ENCODE measurements at places on chromosomes 11 and 22. TPM values are rescaled to one million over a fixed set of nuclear protein-coding genes. Genes with fewer than 3 reads are reported as not detected.

The GAB4 gene
- total RNA-seq: 0.63 TPM

DNA sequence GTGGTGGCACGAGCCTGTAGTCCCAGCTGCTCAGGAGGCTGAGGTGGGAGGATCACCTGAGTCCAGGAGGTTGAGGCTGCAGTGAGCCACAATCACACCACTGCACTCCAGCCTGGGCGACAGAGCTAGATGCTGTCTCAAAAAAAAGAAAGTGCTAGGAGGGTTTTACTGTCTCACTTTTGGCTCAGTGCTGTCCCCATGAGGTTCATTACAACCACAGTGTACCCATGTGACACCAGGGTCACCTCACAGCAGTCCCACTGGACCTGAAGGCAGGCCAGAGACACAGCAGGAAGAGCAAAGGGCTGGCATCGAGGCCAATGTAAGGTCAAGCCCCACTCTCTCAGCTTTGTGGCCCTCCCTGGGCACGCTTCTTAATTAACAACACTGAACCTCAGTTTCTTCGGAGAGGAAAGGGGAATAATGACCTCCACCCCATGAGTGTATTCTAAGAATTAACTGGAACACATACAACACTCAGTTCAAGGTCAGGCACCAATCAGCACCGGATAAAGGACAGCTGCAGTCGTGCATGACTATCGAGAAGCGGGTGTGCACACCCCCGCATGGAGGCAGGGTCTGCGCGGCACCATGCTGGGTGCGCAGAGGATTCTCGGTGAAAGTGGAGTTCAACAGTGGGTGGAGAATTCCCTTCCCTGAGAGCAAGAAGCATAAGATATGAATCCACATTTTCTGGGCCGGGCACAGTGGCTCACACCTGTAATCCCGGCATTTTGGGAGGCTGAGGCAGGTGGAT lies 30.9 kb upstream of the BAIAP2L2 start:
- H3K27ac ChIP-seq: no peak overlapping the region
- no peaks in the 10 kb centered on the region for H3K27me3 ChIP-seq
- no peak for DNase-seq
- no peak overlapping the region for H3K4me3 ChIP-seq
- no peaks in the 10 kb centered on the region for H3K36me3 ChIP-seq

GRCh38 chr22:41845380-41846267 lies 12.7 kb downstream of the SREBF2 start:
- H3K27ac ChIP-seq: peak overlapping the region; percentile 14
- H3K4me3 ChIP-seq: peak overlapping the region; percentile 30
- DNase-seq: peak; percentile 66
- peaks cover 34% of the 10 kb centered on the region for H3K36me3 ChIP-seq
- no peaks in the 10 kb centered on the region for H3K27me3 ChIP-seq

DNA sequence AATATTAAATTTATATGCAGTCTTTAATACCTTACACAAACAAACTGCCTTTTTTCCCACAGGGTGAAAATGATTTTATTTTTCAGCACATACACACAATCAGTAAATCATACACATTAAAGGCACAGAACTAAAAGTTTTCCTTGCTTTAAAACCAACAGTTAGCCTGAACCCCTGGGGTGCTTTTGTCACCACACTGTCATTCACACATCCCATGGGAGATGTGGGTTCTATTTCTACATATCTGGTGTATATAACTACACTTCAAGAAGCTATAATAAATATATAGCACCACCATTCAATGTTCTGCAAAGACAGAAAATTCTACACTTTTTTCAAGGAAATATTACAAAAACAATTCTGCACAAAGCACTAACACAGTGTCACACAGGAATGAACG lies 197.0 kb downstream of the GUCY1A2 start:
- no peak overlapping the region for H3K27ac ChIP-seq
- no peaks in the 10 kb centered on the region for H3K27me3 ChIP-seq
- H3K4me1 ChIP-seq: no peaks in the 10 kb centered on the region
- H3K36me3 ChIP-seq: no peaks in the 10 kb centered on the region
- no peak overlapping the region for H3K4me3 ChIP-seq
- peak; percentile 46 for DNase-seq

The TSPAN32 gene
- total RNA-seq: not detected

The CYP2R1 gene
- total RNA-seq: 10.4 TPM

DNA sequence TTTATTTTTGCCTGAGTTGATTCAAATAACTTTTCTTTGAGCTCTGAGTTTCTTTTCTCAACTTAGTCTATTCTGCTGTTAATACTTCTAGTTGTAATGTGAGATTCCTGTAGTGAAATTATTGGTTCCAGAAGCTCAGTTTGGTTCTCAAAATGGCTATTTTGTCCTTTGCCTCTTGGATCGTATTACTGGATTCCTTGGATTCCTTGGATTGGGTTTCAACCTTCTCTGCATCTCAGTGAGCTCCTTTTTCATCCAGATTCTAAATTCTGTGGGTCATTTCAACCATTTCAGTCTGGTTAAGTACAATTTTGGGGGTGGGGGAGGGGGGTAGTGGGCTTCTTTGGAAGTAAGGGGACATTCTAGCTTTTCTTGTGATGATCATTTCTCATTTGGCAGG lies 341.1 kb upstream of the CNTN5 start:
- no peak overlapping the region for H3K4me3 ChIP-seq
- no peak for DNase-seq
- no peak overlapping the region for H3K27ac ChIP-seq
- H3K4me1 ChIP-seq: no peaks in the 10 kb centered on the region
- no peaks in the 10 kb centered on the region for H3K36me3 ChIP-seq

The RAPSN gene
- total RNA-seq: 0.63 TPM

GRCh38 chr22:28014211-28015045 lies 95.4 kb upstream of the PITPNB start:
- H3K36me3 ChIP-seq: no peaks in the 10 kb centered on the region
- H3K4me1 ChIP-seq: no peaks in the 10 kb centered on the region
- H3K4me3 ChIP-seq: no peak overlapping the region
- H3K27ac ChIP-seq: no peak overlapping the region
- no peaks in the 10 kb centered on the region for H3K27me3 ChIP-seq
- DNase-seq: no peak

The SYT9 gene
- 1.1 TPM for total RNA-seq

GRCh38 chr11:7613394-7613720 lies 59.9 kb downstream of the CYB5R2 start:
- no peaks in the 10 kb centered on the region for H3K27me3 ChIP-seq
- no peak overlapping the region for H3K27ac ChIP-seq
- peaks cover 83% of the 10 kb centered on the region for H3K36me3 ChIP-seq

The OR52I1 gene
- total RNA-seq: not detected

DNA sequence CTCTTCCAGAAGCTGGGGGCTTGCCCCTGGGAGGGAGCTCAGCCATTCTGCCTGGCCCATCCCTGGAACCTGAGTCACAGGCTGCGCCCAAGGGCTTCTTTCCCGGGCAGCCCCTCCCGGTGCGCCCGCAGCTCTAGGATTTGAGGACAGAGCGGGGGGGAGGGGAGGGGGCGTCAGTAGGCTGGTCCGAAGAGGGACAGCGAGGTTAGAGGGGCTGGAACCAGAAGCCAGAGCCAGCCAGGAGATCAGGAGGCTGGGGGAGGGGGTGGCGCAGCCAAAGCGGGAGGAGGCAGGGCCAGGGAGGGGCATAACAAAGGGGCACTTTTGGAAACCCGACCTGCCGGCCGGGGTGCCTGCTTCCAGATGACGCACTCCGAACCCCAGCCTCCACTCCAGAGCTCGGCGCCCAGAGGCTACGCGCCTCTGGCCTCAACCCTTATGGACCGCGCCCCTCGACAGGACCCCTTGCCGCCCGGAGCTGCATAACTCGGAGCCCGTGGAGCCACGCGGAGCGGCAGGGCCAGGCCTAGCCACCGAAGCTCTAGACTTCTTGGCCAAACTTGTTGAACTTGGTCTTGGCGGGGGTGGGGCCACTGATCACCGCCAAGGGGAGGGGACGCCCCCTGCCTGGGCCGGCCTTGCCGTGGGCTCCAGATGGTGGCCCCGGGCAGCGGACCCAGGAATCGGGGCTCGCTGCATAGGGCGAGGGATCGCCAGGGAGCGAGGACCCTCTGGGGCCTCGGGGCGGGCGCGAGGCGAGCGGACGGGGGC lies 744 bp downstream of the PACSIN3 start:
- no peaks in the 10 kb centered on the region for H3K4me1 ChIP-seq
- H3K36me3 ChIP-seq: no peaks in the 10 kb centered on the region
- peak; percentile 95 for DNase-seq
- H3K4me3 ChIP-seq: peak overlapping the region; percentile 81

DNA sequence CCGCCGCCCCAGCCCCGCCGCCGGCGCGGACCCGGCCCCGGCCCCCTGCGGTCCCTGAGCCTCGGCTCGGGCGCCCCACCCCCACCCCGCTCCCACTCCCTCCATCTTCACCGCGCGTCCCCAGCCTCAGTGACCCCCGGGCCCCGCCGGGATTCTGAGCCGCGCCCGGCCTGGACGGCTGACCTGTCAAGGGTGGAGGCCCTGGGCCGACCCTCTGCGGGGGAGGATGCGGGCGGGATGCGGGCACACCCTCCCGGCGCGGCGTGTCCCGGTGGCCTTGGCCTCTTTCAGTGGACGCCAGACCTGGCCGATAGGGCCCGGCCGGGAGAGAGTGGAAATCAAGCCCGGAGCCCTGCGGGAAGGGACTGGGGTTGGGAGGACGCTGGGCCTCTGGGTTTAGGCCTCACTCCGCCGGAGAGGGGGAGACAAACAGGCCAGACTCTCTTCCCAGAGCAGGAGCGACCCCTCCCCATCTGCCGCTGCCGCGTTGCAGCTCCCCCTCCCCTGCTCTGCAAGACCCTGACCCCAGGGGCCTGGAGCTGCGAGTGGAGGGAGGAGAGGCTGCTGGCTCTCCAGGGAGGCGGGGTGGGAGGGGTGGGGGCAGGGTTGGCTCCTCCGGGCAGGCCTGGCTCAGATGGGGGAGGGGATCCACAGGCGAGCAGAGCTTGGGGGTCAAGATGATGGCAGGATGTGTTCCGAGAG lies 525 bp downstream of the MAPK8IP2 start:
- H3K36me3 ChIP-seq: no peaks in the 10 kb centered on the region
- H3K27me3 ChIP-seq: peaks cover 91% of the 10 kb centered on the region
- H3K4me1 ChIP-seq: no peaks in the 10 kb centered on the region
- H3K27ac ChIP-seq: peak overlapping the region; percentile 32
- H3K4me3 ChIP-seq: no peak overlapping the region

DNA sequence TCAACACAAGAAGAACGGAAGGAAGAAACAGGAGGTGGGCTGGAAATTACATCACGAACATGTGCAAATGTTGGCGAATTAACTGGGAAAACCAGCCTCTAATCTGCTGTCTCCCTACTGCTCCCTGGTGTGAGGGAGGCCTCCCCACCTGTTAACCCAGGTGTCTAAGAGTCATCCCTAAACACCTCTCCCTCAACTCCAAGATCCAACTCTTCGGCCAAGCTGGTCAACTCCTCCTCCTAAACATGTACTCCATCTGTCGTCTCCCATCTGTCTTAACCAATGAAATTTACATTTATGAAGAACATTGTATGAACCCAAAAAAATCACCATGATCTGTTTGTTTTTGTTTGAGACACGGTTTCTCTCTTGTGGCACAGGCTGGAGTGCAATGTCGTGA lies 154.2 kb downstream of the LARGE1 start:
- no peaks in the 10 kb centered on the region for H3K4me1 ChIP-seq
- no peak for DNase-seq
- no peaks in the 10 kb centered on the region for H3K27me3 ChIP-seq
- H3K27ac ChIP-seq: no peak overlapping the region

GRCh38 chr11:26587073-26587472 lies 15.0 kb upstream of the MUC15 start:
- no peaks in the 10 kb centered on the region for H3K27me3 ChIP-seq
- H3K4me1 ChIP-seq: no peaks in the 10 kb centered on the region
- H3K4me3 ChIP-seq: no peak overlapping the region
- no peak for DNase-seq
- H3K27ac ChIP-seq: no peak overlapping the region

The YPEL4 gene
- total RNA-seq: not detected

The CCDC116 gene
- 0.20 TPM for total RNA-seq

GRCh38 chr11:17533778-17534415 lies 10.3 kb downstream of the USH1C start:
- H3K36me3 ChIP-seq: no peaks in the 10 kb centered on the region
- DNase-seq: peak; percentile 66
- peaks cover 14% of the 10 kb centered on the region for H3K4me1 ChIP-seq

DNA sequence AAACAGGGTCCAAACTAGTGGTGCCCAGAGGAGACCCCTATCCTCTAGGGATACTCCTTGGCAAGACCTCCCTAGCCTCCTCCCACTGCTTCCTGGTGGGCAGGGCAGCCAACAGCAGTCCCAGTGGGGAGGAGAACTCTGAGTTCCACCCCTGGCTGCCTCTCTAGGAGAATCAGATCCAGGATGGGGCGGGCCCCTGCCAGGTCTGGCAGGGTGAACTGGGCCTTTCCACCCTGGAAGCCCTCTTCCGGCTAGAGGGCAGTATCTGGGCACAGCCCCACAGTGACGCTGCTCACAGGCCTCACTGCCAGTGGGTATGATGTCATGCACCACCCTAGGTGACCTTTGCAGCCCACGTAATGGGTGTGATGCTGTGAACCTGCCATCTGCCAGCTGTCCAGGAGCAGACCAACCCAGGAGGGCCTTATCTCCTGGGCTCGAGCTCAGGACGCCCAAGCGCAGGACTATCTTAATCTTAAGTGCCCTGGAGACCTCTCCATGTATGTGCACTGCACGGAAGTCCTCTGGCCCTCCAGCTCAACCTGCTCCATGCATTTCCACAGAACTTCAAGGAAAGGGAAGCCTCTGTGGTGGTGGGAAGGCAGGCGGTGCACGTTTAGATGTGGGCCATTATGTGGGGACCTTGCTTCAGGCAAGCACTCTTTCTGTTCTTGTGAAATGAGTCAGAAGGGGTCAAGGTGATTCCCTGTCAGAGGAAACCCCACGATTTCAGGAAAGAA lies 31.8 kb upstream of the FCHSD2 start:
- H3K4me3 ChIP-seq: no peak overlapping the region
- H3K36me3 ChIP-seq: no peaks in the 10 kb centered on the region
- no peak for DNase-seq
- no peak overlapping the region for H3K27ac ChIP-seq
- H3K27me3 ChIP-seq: no peaks in the 10 kb centered on the region

DNA sequence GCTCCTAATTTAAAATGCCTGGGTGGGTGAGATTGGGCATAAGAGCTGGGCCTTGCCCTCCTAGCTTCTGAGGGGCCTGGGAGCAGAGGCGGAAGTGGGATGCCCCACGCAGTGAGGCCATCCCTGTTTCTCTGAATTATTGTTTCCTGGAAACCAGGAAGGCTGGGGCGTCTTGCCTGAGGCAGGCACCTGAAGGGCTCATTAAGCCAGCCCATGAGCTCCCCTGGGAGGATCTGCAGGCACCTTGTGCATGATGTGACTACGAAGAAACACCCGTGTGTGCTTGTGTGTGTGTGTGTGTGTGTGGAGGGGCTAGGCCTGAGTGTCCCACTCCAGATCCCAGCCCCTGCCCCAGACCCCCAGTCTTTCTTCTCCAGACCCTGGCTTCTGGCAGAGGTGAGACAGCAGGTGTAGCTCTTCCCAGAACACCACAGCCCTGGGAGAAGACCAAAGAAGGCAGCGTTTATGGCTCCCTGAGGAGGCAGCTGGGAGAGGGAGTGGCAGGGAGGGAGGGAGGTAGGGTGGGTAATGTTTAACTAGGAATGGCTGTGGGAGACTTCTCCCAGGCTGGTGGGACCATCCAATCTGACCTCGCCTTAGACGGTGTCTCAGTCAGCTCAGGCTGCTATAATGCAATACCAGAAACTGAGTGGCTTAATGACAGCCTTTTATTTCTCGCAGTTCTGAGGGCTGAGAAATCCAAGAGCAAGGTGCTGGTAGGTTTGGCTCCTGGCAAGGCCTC lies 2.1 kb upstream of the BATF2 start:
- H3K4me3 ChIP-seq: no peak overlapping the region
- H3K27me3 ChIP-seq: no peaks in the 10 kb centered on the region
- no peaks in the 10 kb centered on the region for H3K36me3 ChIP-seq
- no peak for DNase-seq
- H3K4me1 ChIP-seq: no peaks in the 10 kb centered on the region

All from endodermal cell (in vitro differentiated cells).